Inflammatory macrophage (primary cell): ENCODE measurements at places on chromosomes 13 and 19.
A peak's percentile ranks its signal among the peaks of the same experiment; 100 is the strongest.

DNA sequence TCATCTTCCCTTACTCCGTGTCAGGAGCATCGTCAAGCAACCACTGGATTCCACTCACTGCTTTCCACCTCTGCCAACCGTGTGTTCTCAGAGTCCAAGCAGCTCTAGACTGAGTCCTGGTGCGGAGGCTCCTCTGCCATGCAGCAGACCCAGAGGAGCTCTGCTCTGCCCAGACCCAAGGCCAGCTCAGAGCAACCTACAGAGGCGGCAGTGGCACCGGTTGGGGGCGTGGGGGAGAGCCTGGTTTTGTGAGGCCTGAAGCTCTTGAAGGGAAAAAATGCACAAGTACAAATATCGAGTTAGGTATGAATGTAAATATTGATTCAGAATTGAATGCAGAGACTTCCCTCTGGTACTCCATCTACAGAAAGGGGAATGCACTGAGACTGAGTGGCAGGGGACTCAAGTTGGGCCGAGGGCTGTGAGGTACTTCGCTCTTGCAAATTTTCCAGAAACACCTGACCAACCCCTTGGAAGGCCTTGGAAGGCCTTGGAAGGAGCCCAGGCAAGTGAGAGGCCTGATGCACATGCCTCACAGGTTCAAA is 46.7 kb downstream of the GJA3 start:
- no peak for DNase-seq

DNA sequence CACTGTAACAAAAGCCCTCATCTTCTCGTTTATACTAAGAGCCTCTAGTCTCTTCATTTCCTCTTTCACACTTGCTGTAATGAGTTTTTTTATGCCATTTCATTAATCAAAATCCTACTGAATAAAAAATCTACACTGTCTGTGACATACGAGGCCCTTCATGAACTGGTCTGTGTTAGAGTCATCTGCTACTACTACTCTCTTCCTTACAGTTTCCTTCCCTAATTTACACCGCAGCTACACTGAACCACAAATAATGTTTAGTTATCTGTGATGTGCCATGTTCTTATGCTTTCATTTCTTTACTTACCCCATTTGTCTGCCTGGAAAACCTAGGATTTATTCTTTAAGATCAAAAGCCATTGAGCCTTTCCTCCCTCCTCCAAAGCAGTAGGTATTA is 16.0 kb downstream of the UFM1 start:
- DNase-seq: no peak

GRCh38 chr13:74166261-74167004 is 32.2 kb upstream of the KLF12 start:
- DNase-seq: no peak

DNA sequence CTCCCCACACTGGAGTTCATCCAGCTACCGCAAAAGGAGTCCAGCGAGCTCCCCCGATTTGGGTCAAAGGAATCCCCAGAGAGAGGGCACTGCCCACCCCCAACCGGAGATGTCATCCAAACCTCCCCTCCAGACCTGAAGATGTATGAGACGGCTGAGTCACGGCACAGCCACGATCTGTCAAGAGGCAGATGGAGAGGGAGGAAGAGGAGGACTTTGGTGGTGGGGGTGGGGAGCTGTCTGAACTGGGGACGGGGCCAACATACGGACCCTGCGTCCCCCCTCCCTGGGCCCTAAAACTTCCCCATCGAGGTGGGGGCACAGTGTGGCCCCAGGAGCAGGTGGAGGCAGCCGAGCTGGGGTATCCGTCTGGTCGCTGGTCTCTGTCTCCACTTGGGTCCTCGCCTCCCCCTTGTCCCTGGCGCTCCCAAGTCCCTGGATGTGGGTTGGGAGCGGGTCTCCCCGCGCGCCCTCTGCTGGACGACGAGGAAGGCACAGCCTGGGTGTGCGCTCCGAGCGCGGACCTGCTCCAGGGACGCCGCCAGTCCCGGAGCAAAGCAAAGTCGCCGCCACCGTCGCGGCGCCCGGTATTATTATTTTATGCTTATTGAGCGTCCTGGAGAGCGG is 3.8 kb downstream of the PDE4A start:
- peak; percentile 74 for DNase-seq

- no peak for DNase-seq
Measured at GRCh38 chr19:15252398-15253018, 20.3 kb upstream of the EPHX3 start.

GRCh38 chr19:47418692-47419029 is 666 bp downstream of the MEIS3 start:
- DNase-seq: no peak

GRCh38 chr19:10871711-10872545 is 575 bp downstream of the CARM1 start:
- no peak for DNase-seq

DNA sequence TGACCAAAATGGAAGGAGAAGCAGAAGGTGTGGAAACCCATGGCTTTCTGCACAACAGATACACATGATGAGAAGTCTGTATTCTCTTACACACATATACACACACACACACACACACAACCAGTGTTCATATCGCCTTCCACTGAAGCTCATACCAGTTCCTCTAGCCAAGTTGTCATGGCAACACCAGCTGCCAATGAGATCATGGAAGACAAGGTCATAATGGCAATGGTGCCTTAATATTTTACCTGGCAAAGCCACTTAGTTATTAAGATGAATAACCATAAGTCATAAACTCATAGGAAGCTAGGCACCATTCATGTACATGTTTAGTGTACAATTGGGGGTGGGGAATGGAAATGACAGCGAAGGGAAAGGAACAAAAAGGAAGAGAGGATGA is 2.6 kb upstream of the DHRS12 start:
- peak; percentile 47 for DNase-seq

GRCh38 chr13:43894438-43894837 is 14.7 kb downstream of the LACC1 start:
- no peak for DNase-seq

DNA sequence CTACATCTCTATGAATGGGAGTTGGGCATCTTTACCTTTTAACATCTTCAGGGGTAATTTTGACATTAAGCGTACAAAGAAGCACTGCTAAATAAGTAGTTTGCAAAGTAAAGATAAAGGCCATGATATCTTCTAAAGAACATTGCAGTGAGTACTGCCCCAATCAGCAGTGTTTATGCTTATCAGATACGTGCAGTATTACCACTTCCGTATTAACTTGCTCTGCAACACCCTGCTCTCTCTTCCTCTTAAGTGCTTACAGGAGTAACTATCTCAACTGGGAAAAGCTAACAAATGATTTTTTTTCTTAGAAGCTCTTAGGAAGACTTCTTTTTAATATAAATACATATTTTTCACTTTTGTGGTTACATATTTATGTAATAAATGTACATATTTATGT is 793.7 kb upstream of the SLC10A2 start:
- DNase-seq: no peak

GRCh38 chr19:35144600-35145436 is 1.8 kb downstream of the FXYD7 start:
- DNase-seq: no peak

- no peak for DNase-seq
Measured at GRCh38 chr13:106981051-106981450, 413.1 kb upstream of the ARGLU1 start.

- no peak for DNase-seq
Measured at GRCh38 chr13:79385694-79386093, 20.4 kb downstream of the RBM26 start.

GRCh38 chr13:86098511-86098910 is 299.3 kb upstream of the SLITRK6 start:
- DNase-seq: no peak

DNA sequence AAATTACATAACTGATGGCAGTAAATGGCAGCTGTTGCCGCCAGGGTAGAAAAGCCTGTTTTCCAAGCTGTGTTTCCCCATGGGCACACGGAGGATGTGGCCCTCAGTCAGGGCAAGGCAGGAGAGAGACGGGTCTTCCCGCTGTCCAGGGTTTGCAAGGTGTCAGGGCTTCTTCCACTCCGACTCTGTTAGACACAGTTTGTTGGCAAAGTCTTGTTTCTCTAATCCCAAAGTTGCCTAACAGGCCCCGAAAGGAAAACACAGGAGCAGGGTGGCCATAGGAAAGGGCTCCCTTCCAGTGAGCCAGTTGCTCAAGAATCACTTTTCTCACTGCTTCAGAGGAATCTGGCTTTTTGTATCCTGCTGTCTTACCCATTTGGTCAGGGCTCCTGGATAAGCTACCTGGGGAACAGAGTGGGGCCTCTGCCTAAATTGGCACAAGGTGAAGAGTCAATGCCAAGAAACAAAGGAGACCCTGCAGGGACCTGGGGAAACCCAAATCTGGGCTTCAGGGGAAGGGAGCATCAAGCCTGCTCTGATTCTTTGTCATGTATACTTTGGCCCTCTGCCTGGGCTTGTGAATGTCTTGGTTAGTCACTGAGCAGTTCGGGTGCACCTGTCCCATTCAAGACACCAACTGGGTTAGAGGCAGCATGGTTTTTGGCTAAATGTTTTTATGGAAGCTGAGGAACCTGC is 29.0 kb upstream of the CXCL17 start:
- no peak for DNase-seq

DNA sequence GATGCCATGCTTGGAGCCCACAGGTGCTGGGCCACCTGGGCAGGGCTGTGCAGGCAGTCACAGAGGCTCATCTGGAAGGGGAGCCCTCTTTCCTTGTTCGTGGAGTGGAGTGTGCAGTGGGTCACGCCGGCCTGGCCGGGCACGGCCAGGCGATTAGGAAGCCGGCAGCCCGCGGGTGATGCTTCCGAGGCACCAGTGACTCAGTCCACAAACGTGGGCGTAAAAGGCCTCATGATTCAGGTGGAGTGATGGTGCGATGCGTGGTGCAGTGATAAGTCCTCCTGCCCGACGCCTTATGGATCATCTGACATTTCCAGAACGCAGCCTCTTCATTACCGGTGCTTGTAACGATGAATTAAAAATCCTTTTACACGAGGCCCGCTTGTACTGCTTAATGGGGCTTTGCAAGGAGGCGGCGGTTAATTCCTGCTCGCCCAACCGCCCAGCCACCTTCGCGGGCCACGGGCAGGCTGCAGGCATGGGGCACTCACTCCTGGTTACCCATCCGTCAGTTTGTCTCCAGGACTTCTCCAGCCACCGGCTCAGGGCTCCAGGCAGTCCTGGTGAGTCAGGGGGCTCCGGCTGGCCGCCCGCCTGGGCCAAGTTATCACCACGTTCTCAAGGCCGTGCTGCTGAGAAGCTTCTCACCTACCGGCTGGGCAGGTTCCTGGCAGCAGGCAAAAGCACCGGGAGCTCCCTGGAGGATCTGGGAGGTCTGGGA is 172.4 kb downstream of the KDM4B start:
- no peak for DNase-seq

- no peak for DNase-seq
Measured at GRCh38 chr13:49063011-49063410, 87.3 kb downstream of the FNDC3A start.

DNA sequence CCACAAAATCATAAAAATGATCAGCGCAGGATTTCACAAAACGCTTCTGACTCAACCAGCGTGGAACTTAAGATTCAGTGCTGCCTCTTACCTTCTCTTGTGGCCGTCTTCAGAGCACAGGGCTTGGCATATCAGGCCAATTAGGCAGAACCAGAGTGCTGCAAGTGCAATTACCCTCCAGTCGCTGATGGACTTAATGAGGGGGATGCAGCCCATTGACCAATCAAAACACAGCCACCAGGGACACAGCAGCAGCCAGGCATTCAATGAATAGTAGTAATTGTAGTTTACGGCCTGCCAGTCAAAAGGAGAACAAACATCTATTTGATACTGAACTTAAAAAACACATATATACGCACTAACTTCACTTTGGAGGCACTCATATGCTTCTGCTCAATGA is 38.2 kb downstream of the TMTC4 start:
- DNase-seq: no peak

DNA sequence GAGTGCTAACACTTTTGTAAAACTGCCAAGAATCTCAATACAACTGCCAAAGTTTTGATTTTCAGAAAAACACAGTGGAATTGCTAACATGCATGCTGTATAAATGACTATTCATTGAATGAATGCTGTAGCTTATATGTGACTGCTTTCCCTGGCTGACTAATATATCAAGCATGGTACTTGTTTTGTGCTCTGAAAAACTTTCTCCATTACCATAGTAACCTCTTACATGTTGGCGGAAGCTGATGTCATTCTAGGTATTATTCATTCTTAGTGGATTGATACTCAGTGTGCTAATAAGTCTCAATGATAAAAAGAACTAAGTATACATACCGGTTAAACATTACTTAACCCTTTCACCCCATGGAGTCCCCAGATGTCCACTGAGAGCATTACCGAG is 166.1 kb upstream of the MYO16 start:
- DNase-seq: no peak

GRCh38 chr19:6059988-6060599 is 50.2 kb downstream of the RFX2 start:
- DNase-seq: peak; percentile 18

DNA sequence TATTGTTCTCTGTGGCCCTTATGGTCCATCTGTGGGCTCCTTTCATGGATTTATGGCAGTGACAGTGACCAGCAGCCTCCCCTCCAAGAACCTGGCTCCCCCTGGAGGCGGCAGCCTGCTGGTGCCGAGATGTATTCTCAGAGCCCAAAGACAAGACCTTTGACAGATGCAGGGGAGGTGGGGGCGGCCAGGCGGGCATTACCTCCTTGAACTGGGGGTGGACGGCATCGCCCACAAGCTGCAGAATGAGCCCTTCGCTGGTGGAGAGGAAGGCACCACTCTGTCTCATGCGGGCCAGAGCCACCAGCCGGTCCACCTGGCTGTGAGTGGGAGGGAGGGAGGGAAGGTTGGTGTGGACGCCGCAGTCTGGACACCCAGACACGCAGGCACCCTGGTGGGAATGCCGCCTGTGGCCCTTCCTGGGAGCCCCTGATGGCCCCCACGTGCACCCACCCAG is 6.6 kb downstream of the ISOC2 start:
- peak; percentile 49 for DNase-seq

- DNase-seq: no peak
Measured at GRCh38 chr19:39871886-39872866, 26.0 kb upstream of the FBL start.

DNA sequence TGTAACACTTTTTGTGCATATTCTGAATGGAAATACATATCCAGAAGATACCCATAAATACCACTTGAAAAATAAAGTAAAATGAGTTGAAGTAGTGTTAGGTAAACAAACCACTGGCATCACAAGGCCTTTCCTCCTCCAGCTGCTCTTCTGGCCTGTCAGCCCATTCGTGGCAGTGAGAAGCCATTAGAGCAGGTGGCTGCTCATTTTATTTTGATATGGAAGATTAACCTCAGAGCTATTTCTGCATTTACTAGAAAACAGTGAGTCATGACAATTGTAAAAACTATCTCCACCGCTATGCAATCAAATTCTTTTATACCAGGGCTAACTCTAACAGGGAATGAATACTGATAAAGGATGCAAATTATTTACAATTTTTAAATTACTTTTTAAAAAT is 2898.1 kb downstream of the PCDH9 start:
- DNase-seq: no peak

- DNase-seq: no peak
Measured at GRCh38 chr13:79456051-79456450, 24.9 kb upstream of the NDFIP2 start.

- DNase-seq: no peak
Measured at GRCh38 chr13:32264407-32264806, 50.8 kb downstream of the ZAR1L start.
